Hindlimb muscle (tissue), 1 donor: ENCODE measurements at places on chromosomes 7 and 10.

- no peak for DNase-seq
Measured at GRCh38 chr10:6215683-6216484, 13.2 kb downstream of the PFKFB3 start.

DNA sequence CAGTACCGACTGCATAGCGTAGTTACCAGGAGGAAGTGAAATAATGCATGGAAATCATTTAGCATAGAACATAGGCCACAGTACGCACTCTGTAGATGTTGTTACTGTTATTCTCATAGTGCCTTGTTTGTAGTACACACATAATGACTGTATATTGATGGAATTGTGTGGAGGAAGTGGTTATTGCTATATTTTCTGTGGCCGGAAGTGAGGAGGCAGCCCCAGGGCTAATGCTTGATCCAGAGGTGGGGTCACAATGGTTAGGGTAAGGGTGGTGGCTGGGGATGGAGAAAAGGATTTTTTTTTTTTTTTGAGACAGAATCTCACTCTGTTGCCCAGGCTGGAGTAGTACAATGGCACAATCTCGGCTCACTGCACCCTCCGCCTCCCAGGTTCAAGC lies 4.5 kb upstream of the MGAM start:
- DNase-seq = no peak

GRCh38 chr10:123475466-123475865 lies 190.7 kb upstream of the GPR26 start:
- DNase-seq = no peak

DNA sequence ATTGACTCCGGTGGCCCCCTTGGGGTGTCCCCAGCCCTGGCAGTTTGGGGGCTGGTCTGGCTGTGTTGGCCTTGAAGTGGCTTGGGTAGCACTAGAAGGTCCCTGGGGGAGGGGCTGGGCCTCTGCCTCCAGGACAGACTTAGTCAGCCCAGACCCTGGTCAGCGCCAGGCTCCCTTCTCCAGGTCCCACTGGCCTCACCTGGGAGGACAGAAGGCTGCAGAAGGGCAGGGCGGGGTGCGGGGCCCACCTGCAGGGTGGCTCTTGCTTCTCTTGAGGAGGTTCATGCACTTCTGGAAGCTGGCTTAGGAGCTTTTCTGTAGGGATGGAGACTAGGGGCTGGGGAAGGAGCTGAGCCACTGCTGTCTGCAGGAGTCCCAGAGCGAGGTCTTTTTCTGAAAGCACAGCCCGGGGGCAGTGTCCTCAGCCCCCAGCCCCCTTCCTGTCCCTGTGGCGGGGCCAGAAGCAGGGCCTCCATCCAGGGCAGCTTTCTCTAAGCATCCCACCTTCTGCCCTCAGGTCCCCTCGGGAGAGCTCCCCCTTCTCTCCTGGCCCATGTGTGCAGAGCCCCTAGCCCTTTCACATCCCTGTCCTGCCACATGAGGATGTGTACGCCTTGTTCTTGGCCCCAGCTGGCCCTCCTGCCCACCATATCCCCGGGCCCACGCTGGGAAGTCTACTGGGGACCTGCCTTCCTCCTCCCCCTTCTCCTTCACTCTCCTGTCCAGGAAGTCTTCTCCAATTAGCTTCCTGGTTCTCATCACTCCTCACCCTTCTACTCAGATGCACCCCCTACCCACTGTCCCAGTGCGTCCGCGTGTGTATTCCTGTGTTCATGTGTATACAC lies 11.0 kb downstream of the TBATA start:
- no peak for DNase-seq

- DNase-seq = no peak
Measured at GRCh38 chr10:3000048-3000447, 67.3 kb upstream of the PFKP start.

DNA sequence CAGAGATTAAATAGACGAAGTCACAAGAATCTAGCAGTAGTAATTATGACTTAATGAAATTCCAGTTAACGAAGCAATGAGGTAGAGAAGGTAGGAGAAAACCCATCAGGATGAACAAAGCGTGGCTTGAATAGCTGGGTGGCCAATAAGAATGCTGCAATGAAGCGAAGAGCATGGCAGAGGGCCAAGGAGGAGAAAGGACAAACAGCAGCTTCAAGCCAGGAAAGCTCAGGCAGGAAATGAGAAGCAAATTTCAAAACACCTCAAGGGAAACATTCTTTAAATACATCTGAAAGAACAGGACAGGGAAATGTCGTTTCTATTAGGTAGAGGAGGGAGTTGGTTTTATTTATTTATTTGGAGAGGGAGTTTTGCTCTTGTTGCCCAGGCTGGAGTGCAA lies 122.5 kb downstream of the KIAA1217 start:
- DNase-seq = peak; percentile 38
